ENCODE measurements at places on chromosomes 2 and 18. TPM values are rescaled to one million over a fixed set of nuclear protein-coding genes. Genes with fewer than 3 reads are reported as not detected.

- no peak for DNase-seq
Observed at GRCh38 chr2:20049637-20050036, 1.8 kb downstream of the LAPTM4A start.

- no peak for DNase-seq
Observed at GRCh38 chr2:172052000-172052983, 33.0 kb upstream of the DLX1 start.

The CCDC74A gene
- total RNA-seq: 0.29 TPM

DNA sequence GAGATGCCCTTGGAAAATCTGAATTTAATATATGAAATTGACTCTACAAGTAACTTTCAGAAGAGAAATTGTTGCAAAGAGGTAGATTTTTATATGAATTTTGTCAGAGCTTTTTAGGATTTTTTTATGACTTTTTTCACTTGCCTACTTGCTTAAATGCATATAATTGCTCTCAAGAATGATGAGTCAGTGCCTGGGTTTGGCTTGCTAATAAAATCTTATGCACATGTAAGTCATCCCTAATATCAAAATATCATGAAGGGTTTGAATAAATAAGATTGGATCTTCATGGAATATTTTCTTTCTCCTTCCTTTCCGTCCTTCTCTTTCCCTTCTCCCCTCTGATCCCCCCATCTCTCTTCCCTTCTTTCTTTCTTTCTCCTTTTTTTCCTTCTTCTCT, 354.1 kb downstream of the TXNL1 start:
- DNase-seq: no peak

DNA sequence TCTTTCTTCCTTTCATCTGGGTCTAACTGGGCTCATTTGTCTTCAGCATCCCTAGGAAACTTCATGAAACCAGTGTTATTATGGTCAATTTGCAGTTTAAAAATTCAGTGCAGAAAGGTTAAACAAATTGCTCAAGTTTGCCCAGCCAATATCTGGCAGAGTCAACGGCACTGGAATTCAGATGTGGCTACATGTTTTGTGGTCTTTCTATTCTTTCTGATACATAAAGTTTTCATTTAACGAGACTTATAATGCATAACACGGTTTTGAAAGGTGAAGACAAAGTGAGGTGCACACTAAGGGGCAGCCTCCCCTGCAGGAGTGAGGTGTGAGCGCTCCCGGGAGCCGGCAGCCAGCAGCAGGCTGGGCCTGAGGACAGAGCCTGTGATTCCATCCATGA, 164.6 kb downstream of the RTP5 start:
- DNase-seq: no peak

DNA sequence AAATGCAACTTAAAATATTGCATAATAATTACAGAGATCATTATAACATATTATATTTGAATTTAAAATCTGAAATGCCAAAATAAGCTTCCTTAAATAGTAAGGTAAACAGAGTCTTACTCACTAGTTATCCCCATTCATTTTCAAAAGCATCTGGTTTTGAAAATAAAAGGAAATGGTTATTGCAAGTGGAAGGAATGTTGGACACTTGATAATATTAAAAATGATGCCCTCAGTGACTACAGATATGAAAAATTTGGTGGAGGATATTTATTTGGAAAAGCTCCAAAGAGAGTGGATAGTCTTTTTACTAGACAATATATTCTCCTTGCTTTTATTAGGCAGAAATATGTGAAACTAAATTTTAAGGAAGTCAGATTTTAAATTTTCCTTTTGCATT, 39.7 kb downstream of the CDH19 start:
- DNase-seq: no peak

DNA sequence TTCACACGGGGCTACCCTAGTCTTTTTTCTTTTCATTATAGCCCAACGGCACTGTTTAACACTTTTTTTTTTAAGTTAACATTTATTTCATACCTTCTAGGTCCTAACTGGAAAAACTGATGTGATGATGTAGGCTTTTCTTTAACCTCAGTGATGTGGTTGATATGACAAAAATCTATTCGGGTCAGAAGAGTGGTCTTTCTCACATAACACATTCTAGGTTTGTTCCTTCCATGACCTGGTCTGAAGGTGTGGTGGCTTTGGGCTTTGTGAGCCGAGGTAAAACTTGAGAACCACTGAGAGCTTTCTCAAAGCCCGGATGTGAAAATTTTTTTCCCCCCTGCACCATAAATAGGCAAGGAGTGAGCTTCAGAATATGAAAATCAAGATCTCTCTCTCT, 44.2 kb downstream of the GPD2 start:
- DNase-seq: no peak

- no peak for DNase-seq
Observed at GRCh38 chr2:217714287-217714751, 288.5 kb downstream of the TNS1 start.

DNA sequence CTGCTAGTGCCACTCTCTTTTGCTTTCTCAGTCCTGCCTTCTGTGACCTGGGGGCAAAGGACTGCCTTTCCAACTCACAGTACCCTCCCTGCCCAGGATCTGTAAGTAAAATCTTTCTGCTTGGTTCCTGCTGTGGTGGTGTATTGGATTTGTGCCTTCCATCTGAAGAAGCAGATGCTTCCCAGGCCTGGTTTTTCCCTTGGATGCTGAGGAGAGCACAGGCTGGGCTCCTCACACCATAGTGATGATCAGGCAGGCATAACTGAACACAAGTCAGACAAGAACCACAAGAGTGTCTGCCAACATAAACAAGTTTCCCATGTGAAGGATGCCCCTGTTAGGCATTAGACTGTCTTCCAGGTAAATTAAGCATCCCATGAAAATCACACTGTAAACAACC, 121.3 kb upstream of the NRXN1 start:
- no peak for DNase-seq

DNA sequence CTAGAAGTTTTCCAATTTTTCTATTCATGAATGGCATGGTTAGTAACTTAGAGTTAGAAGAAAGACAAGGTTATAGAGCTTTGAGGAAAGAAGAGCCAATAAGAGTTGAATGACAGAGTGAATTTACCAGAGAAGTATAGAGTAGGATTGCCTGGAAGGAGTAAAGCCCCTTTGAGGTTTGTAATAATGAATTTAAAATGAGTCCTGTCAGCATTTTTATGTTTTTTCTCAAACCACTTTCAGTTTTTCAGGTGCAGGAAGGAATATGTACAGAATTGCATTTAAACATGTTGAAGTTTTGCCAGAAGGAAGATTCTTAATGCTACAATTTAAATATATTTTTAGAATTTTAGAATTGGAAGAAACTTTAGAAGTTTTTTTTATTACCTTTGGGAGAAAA, 408.3 kb downstream of the DSC3 start:
- no peak for DNase-seq

GRCh38 chr2:164657129-164657528, 35.8 kb upstream of the GRB14 start:
- DNase-seq: no peak

GRCh38 chr18:13019301-13019700, 28.1 kb downstream of the CEP192 start:
- no peak for DNase-seq

DNA sequence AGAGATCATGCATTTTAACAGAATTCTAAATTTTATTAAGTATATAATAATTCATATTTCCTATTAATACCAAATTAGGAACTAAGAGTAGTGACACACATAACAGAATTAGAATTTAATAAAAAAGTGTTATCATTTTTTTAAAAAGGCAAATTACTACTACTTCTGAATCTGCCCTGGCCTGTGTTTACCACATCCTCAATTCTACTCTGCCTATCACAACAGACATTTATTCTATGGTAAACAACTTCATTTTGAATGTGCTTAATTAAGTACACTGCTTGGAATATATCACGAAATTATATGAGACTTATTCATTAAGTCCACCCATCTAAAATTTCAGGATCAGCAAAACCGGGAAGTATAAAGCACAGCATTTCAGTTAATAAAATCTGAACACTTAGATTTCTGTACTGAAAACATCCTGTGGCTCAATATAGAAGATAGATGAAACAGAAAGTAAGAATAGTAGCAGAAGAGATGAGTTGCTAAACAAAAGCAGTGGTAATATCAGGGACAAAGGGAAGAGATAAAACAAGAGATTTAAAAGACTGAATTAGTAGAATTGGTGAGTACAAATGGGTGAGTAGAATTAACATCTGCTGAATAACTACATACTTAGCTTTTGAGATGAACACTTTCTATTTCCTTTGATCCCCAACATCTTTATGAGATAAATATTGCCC, 3.7 kb downstream of the SMC6 start:
- DNase-seq: no peak
